ENCODE measurements at places on chromosomes 16 and 17.

GRCh38 chr16:53503991-53504663 lies 1.1 kb upstream of the AKTIP start:
- peak; percentile 36 for DNase-seq

DNA sequence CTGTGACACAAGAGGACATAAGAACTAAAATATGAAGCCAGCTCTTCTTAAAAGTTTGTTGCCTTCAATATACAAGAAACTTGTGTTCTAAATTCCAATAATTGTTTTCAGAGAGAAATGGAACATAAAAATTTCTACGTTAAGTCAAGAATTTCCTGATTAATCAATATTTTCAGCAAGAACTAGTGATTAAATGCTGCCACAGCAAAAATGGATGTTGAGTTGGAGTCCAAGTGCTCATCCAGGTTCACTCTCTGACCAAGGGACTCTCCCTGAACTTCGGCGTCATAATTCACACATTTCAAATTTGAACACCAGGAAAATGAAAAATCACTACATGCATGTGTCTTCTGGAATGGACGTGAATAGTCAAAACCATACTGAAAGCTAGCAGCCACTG lies 1263.6 kb upstream of the GOT2 start:
- no peak for DNase-seq

DNA sequence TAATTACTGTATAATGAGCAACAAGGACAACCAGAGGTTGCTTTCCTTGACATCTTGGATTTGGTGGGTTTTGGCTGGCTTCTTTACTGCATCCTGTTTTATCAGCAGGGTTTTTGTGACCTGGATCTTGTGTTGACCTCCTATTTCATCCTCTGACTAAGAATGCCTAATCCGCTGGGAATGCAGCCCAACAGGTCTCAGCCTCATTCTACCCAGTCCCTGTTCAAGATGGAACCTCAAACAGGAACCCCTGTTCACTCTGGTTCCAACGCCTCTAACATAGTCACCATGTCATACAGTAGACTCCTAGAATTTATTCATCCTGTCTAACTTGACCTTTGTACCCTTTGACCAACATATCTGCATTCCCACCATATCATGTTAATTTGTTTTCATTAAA lies 183.8 kb upstream of the SOX9 start:
- no peak for DNase-seq

DNA sequence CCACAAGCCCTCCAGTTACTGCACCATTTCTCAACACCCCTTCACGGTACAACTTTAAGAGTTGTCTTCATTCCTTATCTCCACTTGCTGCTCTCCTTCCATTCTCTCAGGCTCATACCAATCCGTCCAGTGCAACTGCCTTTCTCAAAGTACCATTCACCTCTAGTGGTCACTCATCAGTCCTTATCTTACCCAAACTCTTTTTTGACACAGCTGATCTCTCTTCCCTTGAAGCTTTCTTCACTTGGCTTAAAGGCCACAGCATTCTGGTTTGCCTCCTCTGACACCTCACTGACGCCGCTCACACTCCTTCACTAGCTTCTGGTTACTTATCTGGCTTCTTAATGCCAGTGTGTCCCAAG lies 24.9 kb downstream of the UBE2G1 start:
- DNase-seq = no peak

DNA sequence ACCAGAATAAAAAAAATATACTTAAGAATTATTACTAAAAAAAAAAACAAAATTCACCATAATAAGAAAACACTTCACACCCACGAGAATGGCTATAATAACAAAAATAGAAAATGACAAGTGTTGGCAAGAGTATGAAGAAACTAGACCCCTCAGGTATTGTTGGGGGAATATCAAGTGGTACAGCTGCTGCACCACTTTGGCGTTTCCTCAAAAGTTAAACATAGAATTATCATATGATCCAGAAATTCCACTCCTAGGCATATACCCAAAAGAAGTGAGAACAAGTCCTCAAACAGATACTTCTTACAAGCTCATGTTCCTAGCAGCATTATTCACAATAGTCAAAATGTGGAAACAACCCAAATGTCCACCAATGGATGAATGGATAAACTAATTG lies 26.3 kb downstream of the AMFR start:
- no peak for DNase-seq

DNA sequence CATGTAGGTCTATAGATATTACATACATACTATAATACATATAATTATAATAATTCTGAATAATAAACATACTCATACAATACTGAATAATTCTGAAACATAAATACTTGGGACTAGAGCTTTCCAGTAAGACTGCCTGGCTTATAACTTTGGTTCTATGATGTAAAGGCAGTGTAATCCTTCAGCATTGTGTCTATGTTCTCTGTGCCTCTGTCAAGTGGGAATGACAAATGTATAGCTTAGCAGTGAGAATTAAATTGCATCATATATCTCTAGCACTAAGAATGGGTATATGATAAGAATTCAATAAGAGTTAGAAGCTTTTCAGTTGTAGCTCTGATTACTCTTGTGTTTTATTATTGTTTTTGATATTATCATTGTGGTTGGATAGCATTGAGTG lies 1469.3 kb downstream of the CDH8 start:
- DNase-seq = no peak

- DNase-seq = no peak
Observed at GRCh38 chr17:17175340-17175739, 30.8 kb downstream of the PLD6 start.

GRCh38 chr17:58330538-58330996 lies 2.0 kb upstream of the TSPOAP1 start:
- peak; percentile 33 for DNase-seq
